ENCODE measurements at places on chromosomes 13 and 19. TPM values are rescaled to one million over a fixed set of nuclear protein-coding genes. Genes with fewer than 3 reads are reported as not detected.

- no peak overlapping the region for H3K27ac ChIP-seq
- no peaks in the 10 kb centered on the region for H3K27me3 ChIP-seq
Observed at GRCh38 chr13:29105779-29106178, 285.6 kb downstream of the MTUS2 start.

DNA sequence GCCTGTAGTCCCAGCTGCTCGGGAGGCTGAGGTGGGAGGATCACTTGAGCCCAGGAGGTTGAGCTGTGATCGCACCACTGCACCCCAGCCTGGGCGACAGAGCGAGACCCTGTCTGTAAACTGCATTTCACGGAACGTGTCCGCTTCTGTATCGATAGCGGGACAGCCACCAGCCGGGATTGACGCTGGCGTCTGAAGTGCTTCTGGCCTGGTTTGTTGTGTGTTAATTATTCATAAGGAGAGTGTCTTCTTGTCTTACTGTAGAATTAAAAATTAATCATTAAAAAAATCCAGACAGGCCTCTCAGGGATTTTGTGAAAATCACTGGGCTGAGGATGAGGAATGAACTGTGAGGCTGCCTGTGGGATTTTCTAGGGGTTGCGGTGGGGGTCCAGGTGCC is 16.2 kb upstream of the MISP start:
- DNase-seq = no peak
- no peaks in the 10 kb centered on the region for H3K36me3 ChIP-seq
- H3K27me3 ChIP-seq = no peaks in the 10 kb centered on the region
- no peak overlapping the region for H3K4me3 ChIP-seq

FBXO27 gene
- 0.64 TPM for polyA plus RNA-seq

GRCh38 chr19:9523885-9524474 is 14.5 kb downstream of the ZNF426 start:
- H3K27ac ChIP-seq = no peak overlapping the region
- no peak for DNase-seq
- no peaks in the 10 kb centered on the region for H3K27me3 ChIP-seq
- peaks cover 15% of the 10 kb centered on the region for H3K36me3 ChIP-seq
- H3K4me3 ChIP-seq = peak overlapping the region; percentile 9

GRCh38 chr13:41458761-41459431 is 1.5 kb downstream of the RGCC start:
- no peaks in the 10 kb centered on the region for H3K27me3 ChIP-seq
- peak; percentile 78 for DNase-seq
- H3K4me3 ChIP-seq = peak overlapping the region; percentile 95
- H3K36me3 ChIP-seq = no peaks in the 10 kb centered on the region
- peak overlapping the region; percentile 86 for H3K27ac ChIP-seq

ATG4D gene
- polyA plus RNA-seq = 28.9 TPM

GRCh38 chr19:58154287-58154678 is 3.7 kb upstream of the ZNF329 start:
- H3K27me3 ChIP-seq = no peaks in the 10 kb centered on the region
- H3K36me3 ChIP-seq = no peaks in the 10 kb centered on the region
- peak overlapping the region; percentile 94 for H3K4me3 ChIP-seq
- H3K27ac ChIP-seq = peak overlapping the region; percentile 79

GRCh38 chr13:102593466-102593865 is 3.3 kb upstream of the TPP2 start:
- no peaks in the 10 kb centered on the region for H3K36me3 ChIP-seq
- no peak for DNase-seq
- peaks cover 30% of the 10 kb centered on the region for H3K4me1 ChIP-seq

GRCh38 chr19:31383553-31383952 is 34.3 kb upstream of the TSHZ3 start:
- no peaks in the 10 kb centered on the region for H3K4me1 ChIP-seq
- no peaks in the 10 kb centered on the region for H3K36me3 ChIP-seq
- H3K4me3 ChIP-seq = no peak overlapping the region
- H3K27me3 ChIP-seq = no peaks in the 10 kb centered on the region
- no peak overlapping the region for H3K27ac ChIP-seq

DNA sequence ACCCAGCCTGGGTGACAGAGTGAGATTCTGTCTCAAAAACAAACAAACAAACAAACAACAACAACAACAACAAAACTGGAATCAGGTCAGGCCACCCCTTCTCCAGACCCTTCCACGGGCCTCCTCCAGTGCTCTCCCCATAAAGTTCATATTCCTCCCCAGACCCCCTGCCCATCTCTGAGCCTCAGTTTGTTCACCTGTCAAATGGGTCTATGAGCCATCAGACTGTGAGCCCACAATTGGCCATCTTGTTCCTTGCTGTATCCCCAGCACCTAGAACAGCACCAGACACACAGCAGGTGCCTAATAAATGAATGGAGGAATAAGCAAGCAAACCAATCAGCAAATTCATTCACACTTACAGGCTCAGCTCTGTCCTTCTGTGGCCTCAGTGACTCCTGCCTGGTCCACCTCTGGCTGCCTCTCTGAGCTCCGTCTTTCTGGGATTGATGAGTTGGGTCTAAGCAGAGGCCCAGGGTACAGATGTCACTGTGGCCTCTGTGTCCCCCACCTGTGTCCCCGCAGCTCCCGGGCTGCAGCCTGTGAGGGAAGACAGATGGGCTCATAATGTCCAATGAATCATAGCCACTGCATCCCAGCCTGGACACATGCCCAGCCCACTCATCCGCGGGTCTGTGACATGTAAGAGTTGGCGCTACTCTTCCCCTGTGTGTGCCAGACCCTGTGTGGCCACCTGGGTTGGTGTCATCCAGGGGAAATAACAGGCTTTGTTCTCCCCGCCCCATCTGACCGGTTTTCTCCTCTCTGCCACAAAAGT is 19.6 kb upstream of the PTPRS start:
- H3K36me3 ChIP-seq = no peaks in the 10 kb centered on the region
- H3K27me3 ChIP-seq = peaks cover 5% of the 10 kb centered on the region
- H3K27ac ChIP-seq = no peak overlapping the region
- no peaks in the 10 kb centered on the region for H3K4me1 ChIP-seq
- H3K4me3 ChIP-seq = no peak overlapping the region
- no peak for DNase-seq

TNFSF13B gene
- polyA plus RNA-seq = 10.7 TPM

PLEKHG2 gene
- polyA plus RNA-seq = 4.0 TPM

GRCh38 chr19:11513946-11514345 is 8.3 kb upstream of the ZNF653 start:
- H3K27me3 ChIP-seq = no peaks in the 10 kb centered on the region
- H3K4me1 ChIP-seq = no peaks in the 10 kb centered on the region
- no peak for DNase-seq
- H3K36me3 ChIP-seq = peaks cover 13% of the 10 kb centered on the region
- H3K4me3 ChIP-seq = no peak overlapping the region

- H3K27ac ChIP-seq = peak within 1 kb of the TSS; percentile 90
Observed at GRCh38 chr19:35628565-35629331, at the start of gene RBM42. Gene RBM42 (plus strand): TSS chr19:35629036. CDS start chr19:35629154, 118 bp downstream.

ZNF547 gene
- polyA plus RNA-seq = 1.7 TPM

DNA sequence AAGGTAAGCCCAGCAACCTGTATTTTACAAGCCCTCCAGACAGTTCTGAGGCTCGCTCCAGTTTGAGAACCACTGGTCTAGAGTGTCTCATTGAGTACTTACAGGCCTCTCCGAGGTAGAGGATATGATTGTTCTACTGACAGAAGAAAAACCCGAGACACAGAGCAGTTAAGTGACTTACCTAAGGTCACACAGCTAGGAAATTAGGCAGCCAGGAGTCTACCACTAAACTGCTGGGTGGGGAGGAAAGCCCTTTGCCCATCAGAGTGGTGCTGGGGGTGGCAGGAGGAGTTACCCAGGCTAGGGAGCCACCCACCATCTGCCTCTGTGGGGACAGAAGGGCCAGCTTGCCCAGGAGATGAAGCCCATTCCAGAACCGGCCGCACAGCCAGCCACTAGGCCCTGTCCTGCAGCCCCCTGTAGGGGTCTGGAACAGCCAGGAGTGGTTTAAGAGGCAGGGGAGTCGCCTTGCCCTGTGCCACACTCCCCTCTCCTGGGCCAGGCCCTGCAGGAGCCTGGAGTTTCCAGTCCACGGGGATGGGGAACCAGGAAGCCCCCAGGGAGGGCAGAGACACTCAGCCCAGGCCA is 703 bp downstream of the RASGRP4 start:
- no peak overlapping the region for H3K4me3 ChIP-seq
- no peaks in the 10 kb centered on the region for H3K27me3 ChIP-seq
- H3K27ac ChIP-seq = peak overlapping the region; percentile 67
- H3K36me3 ChIP-seq = no peaks in the 10 kb centered on the region

AKT1S1 gene
- 4.7 TPM for polyA plus RNA-seq

GRCh38 chr19:17135001-17135853 is 59.6 kb downstream of the MYO9B start:
- no peak for DNase-seq
- H3K4me1 ChIP-seq = peaks cover 10% of the 10 kb centered on the region
- no peak overlapping the region for H3K27ac ChIP-seq
- no peaks in the 10 kb centered on the region for H3K36me3 ChIP-seq

DNA sequence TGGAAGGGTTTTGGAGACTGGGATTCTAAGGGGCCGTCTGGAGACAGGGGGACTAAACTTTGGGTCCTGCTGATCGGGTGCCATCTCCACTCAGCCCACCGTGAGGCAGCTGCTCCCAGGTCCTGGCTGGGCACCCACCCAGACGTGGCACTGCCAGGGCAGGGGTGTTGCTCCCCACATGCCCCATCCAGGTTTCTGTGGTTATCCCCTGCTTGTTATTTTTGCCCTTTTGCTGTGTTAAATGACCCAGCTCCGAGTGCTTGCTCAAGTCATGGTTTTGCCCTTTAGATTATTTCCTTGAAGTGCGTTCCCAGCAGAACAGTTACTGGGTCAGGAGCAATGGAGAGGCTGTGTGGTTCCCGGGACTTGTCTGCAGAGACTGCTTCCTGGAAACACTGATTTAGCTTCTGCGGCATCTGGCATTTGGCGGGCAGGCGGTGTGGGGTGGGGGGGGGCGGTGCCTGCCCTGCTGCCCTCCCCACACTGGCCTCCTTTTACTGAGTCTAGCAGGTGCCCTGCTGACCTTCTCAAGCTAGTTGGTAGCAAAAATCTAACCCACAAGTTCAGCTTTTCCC is 1.9 kb downstream of the RAB11B start:
- DNase-seq = no peak
- H3K4me1 ChIP-seq = peaks cover 19% of the 10 kb centered on the region
- no peaks in the 10 kb centered on the region for H3K36me3 ChIP-seq
- H3K27me3 ChIP-seq = no peaks in the 10 kb centered on the region
- H3K27ac ChIP-seq = no peak overlapping the region

Measured in CD8-positive, alpha-beta memory T cell (primary cell).